ENCODE measurements at places on chromosomes 1 and 21. TPM values are rescaled to one million over a fixed set of nuclear protein-coding genes. Genes with fewer than 3 reads are reported as not detected.

GABRD gene
- total RNA-seq, result not detected

RCSD1 gene
- total RNA-seq, result 25.6 TPM

EPHA8 gene
- total RNA-seq, result not detected

SPRR2F gene
- total RNA-seq, result not detected

MYBPH gene
- total RNA-seq, result not detected

DNA sequence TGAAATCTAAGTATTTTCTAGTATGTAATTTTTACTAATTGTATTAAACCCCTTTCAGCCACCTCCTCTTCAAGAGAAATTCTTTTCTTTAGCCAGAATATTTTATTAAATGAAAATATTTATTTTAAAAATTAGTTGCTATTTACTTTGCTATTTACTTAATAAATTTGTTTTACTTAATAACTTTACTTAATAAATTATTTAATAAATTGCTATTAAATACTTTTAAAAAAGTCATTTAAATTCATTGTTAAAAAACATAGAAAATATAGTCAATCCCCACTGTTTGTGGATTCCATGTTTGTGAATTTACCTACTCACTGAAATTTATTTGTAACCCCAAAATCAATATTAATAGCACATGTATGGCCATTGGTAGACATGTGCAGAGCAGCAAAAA, 105.6 kb downstream of the ATP1B1 start:
- no peaks in the 10 kb centered on the region for H3K27me3 ChIP-seq
- H3K36me3 ChIP-seq, result no peaks in the 10 kb centered on the region
- no peak for DNase-seq
- H3K27ac ChIP-seq, result no peak overlapping the region
- peaks cover 19% of the 10 kb centered on the region for H3K4me1 ChIP-seq

DNA sequence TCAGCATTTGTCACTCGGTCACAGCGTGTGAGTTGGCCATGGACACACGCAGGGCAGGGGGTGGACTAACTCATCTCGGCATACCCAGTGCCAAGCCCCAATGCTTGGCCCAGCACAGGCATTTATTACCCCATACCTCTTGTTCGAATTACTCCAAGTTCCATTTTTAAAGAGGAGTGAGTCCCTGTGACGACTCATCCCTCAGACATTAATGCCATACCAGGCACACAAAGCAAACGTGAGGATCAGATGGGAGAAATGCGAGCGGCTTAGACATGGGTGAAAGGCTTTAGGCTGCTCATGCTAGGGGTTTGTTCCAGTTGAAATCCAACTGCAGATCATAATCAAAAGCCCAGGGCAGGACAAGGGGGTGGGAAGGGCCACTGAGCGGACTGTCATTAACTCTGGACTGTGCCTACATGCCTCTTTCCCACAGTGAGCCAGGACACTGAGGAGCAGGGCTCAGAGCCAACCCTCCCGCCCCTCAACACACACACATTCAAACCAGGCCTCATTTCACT, 118.5 kb upstream of the NGF start:
- H3K4me1 ChIP-seq, result no peaks in the 10 kb centered on the region
- no peaks in the 10 kb centered on the region for H3K27me3 ChIP-seq
- H3K36me3 ChIP-seq, result no peaks in the 10 kb centered on the region
- no peak for DNase-seq
- no peak overlapping the region for H3K27ac ChIP-seq

DNA sequence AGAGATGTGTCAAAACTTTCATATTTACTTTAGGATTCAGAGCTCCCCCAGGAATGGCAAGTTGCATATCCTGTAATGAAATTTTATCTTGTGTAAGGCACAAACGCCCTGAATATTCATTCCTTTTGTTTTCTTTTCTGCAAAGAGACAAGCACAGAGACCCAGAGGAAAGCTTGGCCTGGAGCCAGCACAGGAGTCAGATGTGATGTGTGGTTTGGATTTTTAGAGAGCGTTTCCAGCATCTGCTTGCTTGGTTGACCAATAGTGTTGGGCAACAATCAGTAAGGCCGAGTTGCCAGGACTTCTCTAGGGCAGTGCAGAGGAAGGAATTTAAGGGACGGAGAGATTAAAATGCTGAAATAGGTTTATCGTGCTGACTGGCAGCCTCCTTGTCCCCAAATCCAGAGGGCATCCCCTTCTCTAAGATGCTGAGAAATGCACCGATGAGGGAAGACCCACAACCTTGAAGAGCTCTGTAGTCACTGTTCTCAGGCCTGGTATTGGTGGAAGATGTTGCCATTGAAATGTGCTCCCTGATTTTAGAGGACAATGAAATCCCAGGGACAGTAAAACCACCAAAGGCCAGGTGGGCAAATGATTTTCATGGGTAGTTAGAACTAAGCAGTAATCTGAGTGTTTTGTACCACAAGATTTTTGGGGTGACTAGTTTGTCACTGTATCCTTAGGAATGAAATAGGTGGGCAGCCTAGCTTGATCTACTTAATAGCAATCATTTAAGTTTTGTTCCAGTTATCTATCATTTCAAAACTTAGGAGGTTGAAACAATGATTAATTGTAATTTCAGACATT, 37.9 kb upstream of the RHOU start:
- H3K27ac ChIP-seq, result no peak overlapping the region
- H3K4me1 ChIP-seq, result no peaks in the 10 kb centered on the region
- peak; percentile 32 for DNase-seq
- H3K4me3 ChIP-seq, result no peak overlapping the region

GRCh38 chr1:204409836-204410687, 1.6 kb downstream of the PPP1R15B start:
- peak overlapping the region; percentile 63 for H3K4me3 ChIP-seq
- no peaks in the 10 kb centered on the region for H3K36me3 ChIP-seq
- no peaks in the 10 kb centered on the region for H3K27me3 ChIP-seq
- H3K27ac ChIP-seq, result peak overlapping the region; percentile 97
- no peak for DNase-seq
- peaks cover 26% of the 10 kb centered on the region for H3K4me1 ChIP-seq

DNA sequence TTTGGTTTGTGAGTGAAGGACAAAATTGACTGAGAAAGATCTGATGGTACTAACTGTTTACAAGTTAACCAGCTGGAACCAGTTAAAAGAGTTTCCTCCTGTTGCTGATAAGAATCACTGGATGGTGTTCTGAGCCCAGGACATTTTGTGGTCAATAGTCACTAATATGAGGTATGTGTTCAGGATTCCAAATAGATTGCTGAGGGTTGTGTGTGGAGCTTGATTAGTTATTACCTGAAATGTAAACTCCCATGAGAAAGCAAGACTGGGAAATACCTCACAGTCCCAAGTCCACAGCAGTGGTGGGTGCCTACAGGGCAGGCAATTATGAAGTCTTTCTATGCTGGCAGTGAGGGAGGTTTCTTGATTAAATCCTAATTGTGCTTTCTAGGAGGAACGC, 164.6 kb downstream of the DNM3 start:
- H3K4me1 ChIP-seq, result no peaks in the 10 kb centered on the region
- H3K4me3 ChIP-seq, result no peak overlapping the region
- no peaks in the 10 kb centered on the region for H3K27me3 ChIP-seq
- DNase-seq, result no peak

DNA sequence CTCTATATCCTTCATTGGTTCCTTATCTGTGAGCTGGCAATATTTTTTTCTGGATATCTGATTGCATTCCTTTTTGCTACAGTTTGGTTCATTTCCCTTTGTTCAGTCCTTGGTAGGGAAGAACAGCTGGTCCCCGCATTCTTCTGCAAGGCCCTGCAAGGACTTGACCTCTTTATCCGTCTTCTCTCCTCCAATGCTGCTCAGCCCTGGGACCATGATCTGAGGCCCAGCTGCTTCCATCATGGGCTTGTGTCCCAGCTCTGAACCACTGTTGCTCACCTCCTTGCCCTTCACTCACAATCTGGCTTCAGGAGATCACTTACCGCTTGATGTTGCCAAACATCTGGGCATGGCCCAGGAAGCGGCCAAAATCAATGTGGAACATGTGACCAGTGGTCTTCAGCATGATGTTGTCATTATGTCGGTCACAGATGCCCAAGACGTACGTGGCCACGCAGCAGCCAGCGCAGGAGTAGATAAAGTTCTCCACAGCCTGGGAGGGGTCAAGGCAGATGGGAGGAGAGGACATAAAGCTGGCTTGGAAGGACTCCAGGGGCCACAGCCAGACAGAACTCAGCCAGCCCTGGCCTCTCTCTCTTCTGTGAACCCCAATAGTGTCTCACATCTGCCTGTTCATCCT, 22.6 kb upstream of the PPP1R15B start:
- no peak overlapping the region for H3K4me3 ChIP-seq
- no peak for DNase-seq
- no peaks in the 10 kb centered on the region for H3K27me3 ChIP-seq
- H3K36me3 ChIP-seq, result peaks cover 27% of the 10 kb centered on the region
- peaks cover 5% of the 10 kb centered on the region for H3K4me1 ChIP-seq

DNA sequence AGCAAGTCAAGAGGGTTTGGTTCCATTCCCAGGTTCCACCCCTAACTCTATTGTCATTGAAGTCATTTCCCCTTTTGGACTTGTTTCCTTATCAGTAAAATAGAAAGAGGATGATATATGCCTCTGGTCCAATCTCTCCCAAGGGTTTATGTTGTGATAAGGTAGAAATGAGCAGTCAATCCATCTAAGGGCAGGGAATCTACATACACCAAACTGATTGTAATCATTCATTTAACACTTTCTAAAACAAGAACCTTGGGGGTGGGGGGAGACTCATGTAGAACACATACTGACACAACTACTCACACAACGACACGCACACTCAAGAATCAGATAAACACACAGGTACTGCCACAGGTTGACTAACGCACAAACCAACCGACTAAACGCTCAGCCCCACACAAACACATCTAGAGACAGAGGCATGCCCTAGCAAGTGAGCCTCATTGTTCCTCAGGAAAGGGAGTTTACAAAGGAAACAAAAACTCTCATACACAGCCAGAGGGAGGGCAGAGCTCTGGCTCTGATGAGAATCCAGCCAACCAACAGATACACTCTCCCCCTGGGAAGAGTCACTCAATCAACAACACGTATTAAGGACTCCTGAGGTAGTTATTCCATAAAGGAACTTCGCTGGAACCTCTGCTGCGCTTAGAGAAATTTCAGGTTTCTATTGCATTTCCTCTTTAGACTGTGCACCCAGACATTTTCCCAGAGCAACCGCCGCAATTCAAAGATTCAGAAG, 1.0 kb downstream of the F11R start:
- no peaks in the 10 kb centered on the region for H3K4me1 ChIP-seq
- H3K4me3 ChIP-seq, result peak overlapping the region; percentile 69
- peak overlapping the region; percentile 89 for H3K27ac ChIP-seq

DNA sequence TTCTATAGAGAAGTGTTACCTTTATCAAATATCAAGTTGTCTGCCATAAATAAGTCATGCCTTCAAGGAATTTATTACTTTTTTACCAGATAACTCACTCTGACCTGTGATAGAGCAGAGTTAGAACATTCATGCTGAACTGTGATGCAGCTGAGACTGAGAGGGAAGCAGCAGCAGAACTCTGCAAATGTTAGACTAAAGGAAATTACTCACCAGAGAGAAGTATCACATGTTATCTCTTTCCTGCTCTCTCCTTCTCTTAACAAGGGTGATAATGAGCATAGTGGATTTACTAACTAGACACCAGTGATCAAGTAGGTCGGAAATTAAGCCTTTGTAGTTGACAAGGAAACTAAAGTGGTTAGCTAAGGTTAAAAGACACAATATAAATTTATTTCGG, 181.6 kb downstream of the RASAL2 start:
- no peaks in the 10 kb centered on the region for H3K36me3 ChIP-seq
- DNase-seq, result no peak
- H3K4me1 ChIP-seq, result no peaks in the 10 kb centered on the region
- no peak overlapping the region for H3K27ac ChIP-seq
- no peak overlapping the region for H3K4me3 ChIP-seq

FCGR2B gene
- 12.4 TPM for total RNA-seq

CFAP74 gene
- total RNA-seq, result not detected

DNA sequence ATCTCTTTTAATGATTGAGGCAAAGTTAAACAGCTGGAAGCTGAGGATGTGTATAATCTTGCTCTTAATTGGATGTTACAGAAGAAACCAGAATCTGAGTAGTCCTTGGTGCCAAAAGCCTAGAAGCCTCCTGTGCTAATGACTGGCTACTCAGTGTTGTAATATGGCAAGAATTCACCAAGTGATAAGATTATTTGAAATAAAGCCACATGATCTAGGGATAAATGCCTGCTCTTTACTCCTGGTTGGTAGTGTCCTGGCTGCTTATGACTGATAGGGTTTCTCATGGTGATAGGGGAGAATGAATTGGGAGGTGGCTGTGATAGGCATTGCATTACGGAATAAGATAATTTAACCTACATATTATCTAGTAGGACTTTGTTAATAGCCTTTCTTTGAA, 13.6 kb upstream of the MAB21L3 start:
- H3K27ac ChIP-seq, result no peak overlapping the region
- no peak for DNase-seq
- peaks cover 4% of the 10 kb centered on the region for H3K4me1 ChIP-seq
- H3K4me3 ChIP-seq, result no peak overlapping the region
- no peaks in the 10 kb centered on the region for H3K27me3 ChIP-seq

CHODL gene
- 0.64 TPM for total RNA-seq

DNA sequence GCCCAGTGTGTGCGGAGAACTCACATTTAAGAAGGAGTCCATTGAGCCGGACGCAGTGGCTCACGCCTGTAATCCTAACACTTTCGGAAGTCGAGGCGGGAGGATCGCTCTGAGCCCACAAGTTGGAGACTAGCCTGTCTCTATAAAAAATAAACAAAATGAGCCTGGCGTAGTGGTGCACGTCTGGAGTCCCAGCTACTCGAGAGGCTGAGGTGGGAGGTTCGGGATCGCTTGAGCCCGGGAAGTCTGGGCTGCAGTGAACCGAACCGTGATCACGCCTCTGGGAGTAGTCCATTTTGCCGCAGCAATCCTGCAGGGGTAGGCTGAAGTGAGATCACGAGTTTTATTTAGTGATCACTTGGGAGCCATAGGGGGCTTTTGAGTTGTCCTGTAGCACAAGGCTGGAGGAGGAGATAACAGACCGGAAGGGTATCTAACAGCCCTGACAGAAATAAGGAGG, 497 bp upstream of the FUCA1 start:
- H3K4me1 ChIP-seq, result peaks cover 29% of the 10 kb centered on the region
- H3K27ac ChIP-seq, result peak overlapping the region; percentile 85
- peak overlapping the region; percentile 88 for H3K4me3 ChIP-seq
- DNase-seq, result no peak

DNA sequence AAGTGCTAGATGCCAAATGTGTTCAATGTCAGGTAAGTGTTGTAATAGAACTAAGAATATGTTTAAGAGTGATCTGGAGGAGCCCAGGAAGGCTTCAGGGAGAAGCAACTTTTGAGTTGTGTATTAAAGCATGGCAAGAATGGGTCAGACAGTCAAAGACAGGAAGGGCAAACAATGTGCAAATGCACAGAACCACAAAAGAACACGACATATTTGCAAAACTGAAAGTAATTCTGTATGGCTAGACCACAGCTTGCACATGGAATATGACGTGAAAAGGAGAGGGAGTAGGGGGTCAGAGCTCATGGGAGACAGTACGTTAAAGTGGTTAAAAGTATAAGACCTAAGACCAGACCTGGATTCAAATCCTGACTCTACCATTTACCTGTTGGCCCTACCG, 7.1 kb upstream of the SORT1 start:
- H3K27ac ChIP-seq, result no peak overlapping the region
- H3K4me3 ChIP-seq, result no peak overlapping the region
- no peak for DNase-seq
- H3K27me3 ChIP-seq, result no peaks in the 10 kb centered on the region
- H3K4me1 ChIP-seq, result no peaks in the 10 kb centered on the region
- peaks cover 3% of the 10 kb centered on the region for H3K36me3 ChIP-seq

CFAP107 gene
- not detected for total RNA-seq

GRCh38 chr1:226957714-226958113, 17.6 kb downstream of the COQ8A start:
- no peak overlapping the region for H3K4me3 ChIP-seq
- H3K36me3 ChIP-seq, result no peaks in the 10 kb centered on the region
- no peak overlapping the region for H3K27ac ChIP-seq
- H3K4me1 ChIP-seq, result no peaks in the 10 kb centered on the region
- DNase-seq, result no peak
- H3K27me3 ChIP-seq, result no peaks in the 10 kb centered on the region

Data from transverse colon (tissue), 4 donors.